Stimulated activated CD4-positive, alpha-beta T cell treated with anti-CD3 and anti-CD28 coated beads, Interleukin-15, amount 100 ng/mL, for 1 hour (primary cell): ENCODE measurements at places on chromosomes 7 and 10.

GRCh38 chr7:100369105-100369504 is 4.2 kb upstream of the PILRA start:
- no peak for DNase-seq

DNA sequence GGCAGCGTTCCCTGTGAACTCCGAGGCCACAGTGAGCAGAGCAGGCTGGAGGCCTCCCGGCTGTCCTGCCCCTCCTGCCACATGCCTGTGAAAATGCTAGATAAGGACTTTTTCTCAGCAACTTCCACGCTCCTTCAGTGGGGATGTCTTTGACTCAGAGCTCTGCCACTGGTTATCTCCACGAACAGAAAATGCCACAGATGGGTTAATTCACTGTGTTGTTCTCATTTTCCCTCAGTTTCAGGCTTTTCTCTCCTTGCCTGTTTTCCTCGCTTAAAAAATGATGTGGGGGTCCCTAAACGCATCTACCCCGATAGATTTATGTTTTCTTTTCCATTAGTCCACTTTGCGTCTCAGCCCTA is 51.3 kb downstream of the IKZF1 start:
- DNase-seq, result no peak

- no peak for DNase-seq
These were observed 31.1 kb downstream of the DAGLB start for GRCh38 chr7:6416516-6417145.

GRCh38 chr7:70016044-70016770 is 417.9 kb downstream of the AUTS2 start:
- no peak for DNase-seq

- no peak for DNase-seq
These were observed 18.6 kb downstream of the FGFR2 start for GRCh38 chr10:121579656-121580055.

DNA sequence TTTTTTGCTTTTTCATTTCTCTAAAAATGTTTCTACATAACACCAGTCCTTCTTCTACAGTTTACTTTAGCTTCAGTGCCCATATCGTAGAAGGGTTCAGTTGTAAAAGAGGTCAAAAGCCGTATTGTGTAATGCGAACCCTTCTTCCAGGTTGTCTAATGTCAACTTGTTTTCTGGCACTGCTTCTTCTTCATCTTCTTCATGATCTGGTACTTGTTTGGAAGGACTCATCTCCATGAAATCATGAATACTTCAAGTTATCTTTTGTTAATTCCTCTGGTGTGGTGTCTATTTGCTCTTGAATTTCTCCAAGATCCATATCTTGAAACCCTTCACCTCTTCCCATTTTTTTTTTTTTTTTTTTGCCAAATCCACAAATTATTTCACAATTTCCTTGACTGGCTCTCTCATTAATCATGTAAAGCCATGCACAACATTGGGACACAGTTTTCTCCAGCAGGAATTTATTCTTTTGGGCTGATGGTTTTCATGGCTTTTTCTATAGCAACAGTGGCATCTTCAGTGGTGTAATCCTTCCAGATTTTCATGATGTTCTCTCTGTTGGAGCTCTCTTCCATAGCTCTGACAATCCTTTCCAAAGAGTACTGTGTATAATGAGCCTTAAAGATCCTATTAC is 85.1 kb downstream of the CPED1 start:
- no peak for DNase-seq

DNA sequence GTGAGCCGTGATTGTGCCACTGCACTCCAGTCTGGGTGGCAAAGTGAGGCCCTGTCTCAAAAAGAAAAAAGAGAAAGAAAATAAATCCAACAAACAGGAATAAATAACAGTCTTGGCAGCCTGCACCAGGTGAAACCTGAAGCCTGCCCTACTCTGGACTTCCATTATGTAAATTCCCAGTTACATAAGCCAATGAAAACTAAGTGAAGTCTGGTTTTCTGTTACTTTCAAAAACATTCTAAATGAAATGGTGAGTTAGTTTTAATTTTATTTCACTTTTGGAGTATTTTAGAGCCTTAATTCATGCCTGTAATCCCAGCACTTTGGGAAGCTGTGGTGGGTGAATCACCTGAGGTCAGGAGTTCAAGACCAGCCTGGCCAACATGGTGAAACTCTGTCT is 22.5 kb upstream of the HIBADH start:
- no peak for DNase-seq

DNA sequence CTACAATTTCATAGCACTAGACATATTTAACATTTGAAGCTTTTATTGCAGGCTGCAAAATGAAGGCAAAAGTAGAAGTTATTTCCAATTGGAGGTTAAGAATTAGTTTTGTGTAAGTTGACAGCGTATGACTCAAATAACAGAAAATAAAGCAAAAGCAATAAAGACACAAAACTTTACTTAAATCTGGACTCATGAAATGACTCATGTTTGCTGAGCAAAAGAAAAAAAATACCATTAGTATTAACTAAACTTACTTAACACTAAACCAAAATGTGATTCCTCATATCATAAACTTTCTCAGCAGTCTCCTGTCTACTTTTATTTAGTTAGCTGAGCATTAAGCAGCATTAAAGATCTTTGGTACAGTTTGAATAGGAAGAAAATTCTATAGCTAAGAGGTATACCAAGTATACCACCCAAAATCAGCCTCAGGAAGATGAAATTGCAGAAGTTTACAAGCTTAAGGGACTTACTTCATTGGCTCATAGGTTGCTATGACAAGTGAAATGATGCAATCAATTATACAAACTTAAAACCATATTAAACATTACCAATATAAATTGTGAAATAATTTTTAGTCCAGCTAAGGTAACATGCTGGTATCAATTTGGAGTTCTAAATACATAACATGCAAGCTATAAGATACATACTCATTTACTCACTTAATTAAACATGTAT is 1131.4 kb downstream of the XPNPEP1 start:
- no peak for DNase-seq

- no peak for DNase-seq
These were observed 17.3 kb upstream of the GRIFIN start for GRCh38 chr7:2493205-2494164.

DNA sequence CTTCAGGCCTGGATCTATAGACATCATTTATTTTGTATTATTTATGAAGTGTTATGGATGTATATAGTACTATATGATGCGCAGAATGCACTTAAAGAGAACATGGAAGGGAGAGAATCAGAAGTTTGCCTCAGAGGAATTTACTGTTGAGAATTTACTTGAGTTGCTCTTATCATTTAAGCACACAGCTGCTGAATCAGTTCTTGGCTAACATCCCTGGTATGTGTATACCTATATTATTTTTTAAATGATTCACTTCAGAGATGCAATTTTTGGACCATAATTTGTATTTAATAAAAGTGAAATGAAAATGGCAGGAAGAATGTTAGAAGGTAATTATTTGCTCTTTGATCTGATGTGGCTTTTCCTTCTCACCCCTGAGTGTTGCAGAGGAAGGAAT is 191.6 kb downstream of the BICC1 start:
- no peak for DNase-seq

GRCh38 chr7:41491308-41491707 is 211.6 kb downstream of the INHBA start:
- no peak for DNase-seq

GRCh38 chr7:3636131-3636860 is 335.2 kb downstream of the SDK1 start:
- no peak for DNase-seq

DNA sequence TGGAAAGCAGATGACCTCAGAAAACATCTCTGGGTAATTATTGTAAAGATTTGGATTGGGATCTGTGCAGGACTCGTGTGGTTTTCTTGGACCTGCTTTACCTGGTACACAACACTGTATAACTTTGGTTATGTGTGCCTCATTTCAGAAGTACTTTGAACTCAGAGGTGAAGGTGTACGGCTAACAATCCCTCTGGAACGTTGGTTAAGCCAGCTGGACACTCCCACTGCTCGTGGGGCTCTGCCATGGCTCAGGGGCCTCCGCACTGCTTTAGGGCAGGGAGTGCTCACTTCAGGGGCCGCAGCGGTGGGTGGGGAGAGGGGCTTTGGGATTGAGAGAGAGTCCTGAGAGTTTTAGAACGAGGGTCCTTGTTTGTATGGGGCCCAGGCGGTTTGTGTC is 13.5 kb downstream of the DYNC2I1 start:
- DNase-seq, result no peak

- DNase-seq, result no peak
These were observed 154.0 kb downstream of the SGMS1 start for GRCh38 chr10:50469778-50470193.

- no peak for DNase-seq
These were observed 262.4 kb upstream of the TMEM229A start for GRCh38 chr7:124295289-124295688.

DNA sequence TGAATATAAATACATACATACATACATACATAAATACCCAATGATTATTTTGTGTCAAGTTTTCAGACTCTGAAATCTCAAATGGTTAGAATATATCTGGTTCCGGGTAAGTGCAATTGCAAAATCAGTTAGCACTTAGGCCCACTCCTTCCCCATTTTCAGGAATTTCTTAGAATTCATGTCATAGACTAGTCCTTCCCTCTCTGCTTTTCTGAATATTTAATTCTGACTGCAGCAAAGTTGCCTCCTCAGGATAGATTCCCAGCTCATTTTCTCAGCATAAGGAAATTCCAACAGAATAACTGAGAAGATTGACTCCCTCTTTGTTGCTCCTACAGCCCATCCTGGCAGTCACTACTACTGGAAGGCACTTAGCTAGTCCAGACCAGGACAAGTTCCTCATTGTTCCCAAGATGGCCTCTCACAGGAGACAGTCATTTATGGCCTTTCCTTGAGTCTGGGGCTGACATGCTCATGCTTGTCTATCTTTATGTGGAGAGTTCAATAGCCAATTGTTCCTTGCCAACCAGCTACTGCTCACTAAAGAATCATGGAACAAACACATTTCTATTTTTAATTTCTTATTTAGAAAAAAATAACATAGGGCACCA is 142.9 kb upstream of the ITGB1 start:
- no peak for DNase-seq

GRCh38 chr10:61325223-61325960 is 127.8 kb downstream of the TMEM26 start:
- no peak for DNase-seq
